NCI-H2081 treated with DMSO at 0.1 percent for 48 hours (cell line): ENCODE measurements at places on chromosomes 2 and 18.

DNA sequence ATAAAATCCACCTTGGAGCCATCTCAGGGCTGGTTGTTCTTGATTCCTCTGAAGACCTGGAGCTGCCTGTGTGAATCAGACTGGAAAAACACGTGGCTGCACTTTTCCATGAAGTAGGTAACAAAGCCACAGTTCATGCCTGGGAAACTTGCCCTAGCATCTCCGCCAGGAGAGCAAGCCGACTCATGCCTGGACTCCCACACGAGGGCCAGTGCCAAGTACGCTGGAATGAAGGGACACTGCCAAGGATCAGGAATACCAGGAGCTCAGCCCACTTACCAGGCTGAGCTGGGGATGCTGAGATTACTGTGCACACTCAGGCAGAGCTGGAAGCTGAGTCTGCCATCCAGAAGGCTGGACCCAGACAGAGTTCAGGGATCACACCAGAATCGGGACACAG is 10.9 kb upstream of the FHL2 start:
- DNase-seq: no peak

DNA sequence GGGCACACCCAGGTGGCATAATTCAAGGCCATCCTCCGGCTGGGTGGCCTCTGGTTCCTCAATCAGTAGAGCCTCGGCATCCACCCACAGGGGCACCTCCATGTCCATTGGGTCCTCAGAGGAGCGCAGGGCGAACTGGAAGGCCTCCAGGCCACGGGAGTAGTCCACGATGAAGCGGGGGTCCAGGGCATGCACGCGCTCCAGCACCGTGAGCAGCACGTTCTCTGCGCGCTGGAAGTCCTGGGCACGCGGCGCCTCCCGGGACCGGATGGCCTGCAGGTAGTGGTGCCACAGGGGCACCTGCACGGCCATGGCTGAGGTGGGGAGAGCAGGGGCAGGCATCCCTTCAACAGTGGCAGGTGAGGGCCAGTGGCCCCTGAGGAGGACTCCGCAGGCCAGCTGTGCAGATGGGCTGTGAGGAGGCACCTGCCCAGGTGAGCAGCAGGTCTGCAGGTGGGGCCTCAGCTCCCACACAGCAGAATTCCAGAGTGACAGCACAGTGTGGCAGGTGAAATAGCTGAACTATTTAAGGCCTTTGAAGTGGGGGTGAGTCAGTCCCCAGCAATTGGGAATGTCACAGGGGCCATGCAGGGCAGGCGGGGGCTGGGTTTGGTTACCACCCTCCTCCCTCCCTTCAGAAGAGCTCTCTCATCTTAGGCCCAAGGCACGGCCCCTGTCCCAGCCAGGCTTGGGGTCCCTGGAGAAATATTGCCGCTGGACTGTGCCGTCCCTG is at the start of gene MAB21L4:
TSS of gene MAB21L4 (minus strand) at position 501 of the 733 bp plus-strand sequence. CDS start at position 342, 159 bp downstream.
- no peak for DNase-seq

GRCh38 chr18:63545000-63545399 is 2.8 kb downstream of the SERPINB12 start:
- DNase-seq: no peak

GRCh38 chr18:42289526-42289925 is 334.5 kb downstream of the PIK3C3 start:
- no peak for DNase-seq

GRCh38 chr2:111664275-111664850 is 219.6 kb downstream of the ANAPC1 start:
- no peak for DNase-seq

DNA sequence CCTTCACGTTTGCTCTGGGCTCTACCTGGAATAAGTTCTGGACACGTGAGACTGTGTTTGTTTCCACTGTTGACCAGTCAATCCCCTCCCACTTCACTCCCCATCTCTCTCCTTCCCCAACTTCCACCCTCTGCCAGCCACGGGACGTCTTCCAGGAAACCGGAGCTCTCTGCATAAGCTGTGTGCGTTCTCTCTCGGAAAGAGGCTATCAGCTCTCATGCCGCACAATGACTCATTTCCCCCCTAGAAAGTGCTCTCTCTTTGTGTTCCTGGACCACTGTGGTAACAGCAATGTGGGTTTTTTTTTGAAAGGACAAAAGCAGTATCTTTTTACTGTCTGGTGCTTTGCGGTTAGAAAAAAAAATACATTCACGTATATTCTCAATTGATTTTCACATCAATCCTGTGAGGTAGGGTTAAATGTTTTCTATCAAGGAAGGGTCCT is 10.2 kb downstream of the PROKR1 start:
- DNase-seq: no peak

DNA sequence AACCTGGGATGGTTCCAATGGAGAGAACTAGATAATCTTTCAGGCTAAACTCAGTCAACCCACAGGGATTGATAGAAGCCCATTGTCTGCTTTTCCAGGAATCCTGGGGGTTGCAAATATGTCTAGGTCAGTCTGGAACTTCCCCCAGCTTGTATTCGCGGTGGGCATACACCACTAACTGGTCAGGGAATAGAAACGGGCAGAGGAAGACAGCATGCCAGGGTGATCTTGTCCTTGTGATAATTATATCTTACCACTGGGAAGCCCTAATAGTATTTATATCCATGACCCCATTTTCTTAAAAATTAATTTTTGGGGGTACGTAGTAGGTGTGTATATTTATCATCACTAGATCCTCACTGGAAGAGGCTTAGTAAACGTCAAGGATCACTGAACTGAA is 101.9 kb downstream of the SETBP1 start:
- no peak for DNase-seq

GRCh38 chr2:109173311-109174171 is 44.5 kb downstream of the SH3RF3 start:
- no peak for DNase-seq

- DNase-seq: no peak
Observed at GRCh38 chr2:150126839-150127238, 360.6 kb downstream of the RND3 start.

DNA sequence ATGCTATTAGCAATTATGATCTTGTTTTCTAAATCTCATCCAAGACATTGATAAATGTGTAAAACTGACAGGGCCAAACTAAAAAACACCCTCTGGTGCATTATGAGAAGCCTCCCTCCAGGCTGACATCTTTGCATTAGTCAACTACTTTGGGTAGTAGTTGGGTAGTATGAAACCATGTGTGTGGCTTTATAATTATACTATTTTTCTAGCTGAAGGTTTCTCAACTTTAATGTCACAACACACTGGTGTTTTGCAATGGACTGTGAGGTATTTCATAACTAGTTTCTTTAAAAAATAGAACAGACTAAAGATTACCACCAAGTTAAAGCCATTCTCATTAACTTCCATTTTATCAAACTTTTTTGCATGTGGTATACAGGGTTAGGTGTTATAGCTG is 73.1 kb upstream of the RBMS1 start:
- no peak for DNase-seq
